ENCODE measurements at places on chromosomes 2 and 18.

DNA sequence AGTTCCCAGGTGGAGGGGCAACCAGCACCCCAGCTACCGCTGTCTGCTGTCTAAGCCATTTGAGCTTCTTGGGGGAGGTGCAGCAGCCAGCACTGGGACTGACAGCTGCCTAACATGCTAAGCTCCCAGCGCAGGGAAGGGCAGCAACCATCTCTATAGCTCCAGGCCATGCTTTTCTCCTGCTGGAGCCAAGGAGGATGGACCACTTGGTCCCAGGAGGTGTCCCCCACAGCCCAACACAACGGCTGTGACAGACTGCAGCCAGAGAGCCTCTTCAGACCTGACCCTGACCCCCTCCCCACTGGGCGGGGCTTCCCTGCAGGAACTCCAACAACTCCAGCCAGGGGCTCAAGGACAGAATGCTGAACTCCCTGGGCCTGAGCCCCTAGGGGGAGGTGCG is 370.6 kb upstream of the REG3G start:
- DNase-seq, result no peak

DNA sequence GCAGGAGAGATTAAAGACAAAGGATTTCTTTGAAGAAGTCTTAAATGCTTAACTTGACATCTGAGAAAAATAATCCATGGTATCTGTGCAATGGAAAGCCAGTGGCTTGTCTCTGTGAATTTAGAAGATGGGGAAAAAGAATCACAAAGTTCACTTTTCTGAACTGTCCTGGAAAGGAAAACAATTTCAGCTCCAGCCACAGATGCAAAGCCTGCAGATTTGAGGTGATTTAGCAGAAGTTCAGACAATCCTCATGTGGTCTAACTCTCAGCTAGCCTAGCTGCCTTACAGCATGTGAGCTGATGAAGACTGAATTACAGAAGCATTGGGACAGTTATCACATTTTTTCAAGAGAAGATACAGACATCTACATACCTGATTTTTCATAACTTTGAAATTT is 126.7 kb upstream of the ITGB6 start:
- no peak for DNase-seq

DNA sequence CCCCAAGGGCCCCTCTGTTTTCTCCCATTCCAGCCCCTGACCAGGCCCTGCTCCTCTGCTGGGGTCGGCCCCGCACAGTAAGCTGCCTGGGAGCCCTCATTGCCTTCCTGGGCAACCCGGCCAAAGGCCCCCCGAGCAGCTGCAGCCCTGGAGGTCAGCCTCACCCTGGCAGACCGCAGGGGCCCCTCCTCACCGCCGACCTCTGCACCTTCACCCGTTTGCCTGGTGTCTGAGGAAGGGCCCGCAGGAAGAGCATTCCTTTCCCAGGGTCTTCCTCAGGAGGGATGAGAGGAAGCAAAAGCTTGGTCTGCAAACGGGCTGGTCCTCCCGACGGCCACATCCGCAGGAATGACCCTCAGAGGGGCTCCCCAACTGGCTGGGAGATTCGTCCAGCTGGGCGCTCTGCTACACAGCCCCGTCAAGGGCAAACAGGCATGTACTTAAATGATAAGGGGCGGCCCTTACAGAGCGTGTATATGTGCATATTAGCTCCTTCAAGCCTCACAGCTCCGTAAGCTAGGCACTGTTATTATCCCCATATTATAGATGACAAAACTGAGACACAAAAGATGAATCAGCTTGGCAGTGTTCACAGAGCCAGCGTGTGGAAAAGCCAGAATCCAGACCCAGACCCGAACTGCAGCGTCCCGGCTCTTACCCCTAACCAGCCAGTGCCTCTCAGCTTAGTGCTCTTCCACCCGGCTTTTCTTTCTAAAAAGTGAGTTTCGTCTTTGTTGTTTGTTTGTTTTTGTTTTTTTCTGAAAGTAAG is 52.8 kb downstream of the SLC4A1AP start:
- no peak for DNase-seq

DNA sequence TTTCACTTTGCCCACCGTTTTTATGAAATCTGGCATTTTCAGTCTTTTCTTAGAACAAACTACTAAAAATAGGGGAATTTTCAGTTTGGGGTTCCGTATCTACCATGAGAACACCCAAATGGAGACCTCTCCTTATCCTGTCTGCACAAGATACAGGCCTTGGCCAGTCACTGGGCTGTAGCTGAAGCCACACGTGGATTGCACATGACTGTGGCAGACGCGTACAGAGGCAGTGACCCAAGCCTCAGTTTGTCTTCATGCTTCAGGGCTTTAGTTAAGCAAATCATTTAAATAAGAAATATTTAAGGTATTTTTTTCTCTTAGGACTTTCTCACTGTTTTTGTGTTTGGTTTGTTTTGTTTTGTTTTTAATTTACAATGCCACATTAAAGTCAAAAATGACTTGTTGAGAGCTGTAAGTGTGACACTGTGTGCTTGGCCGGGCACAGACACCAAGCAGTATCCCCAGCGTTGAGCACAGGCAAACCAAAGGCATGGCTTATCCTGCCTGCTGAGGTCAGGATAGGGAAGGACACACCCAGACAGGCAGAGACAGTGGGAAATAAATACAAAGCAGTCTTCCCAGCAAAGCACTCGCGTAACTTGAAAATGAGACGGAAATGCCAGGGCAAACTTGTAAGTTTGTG is 53.3 kb downstream of the TRAPPC12 start:
- no peak for DNase-seq

DNA sequence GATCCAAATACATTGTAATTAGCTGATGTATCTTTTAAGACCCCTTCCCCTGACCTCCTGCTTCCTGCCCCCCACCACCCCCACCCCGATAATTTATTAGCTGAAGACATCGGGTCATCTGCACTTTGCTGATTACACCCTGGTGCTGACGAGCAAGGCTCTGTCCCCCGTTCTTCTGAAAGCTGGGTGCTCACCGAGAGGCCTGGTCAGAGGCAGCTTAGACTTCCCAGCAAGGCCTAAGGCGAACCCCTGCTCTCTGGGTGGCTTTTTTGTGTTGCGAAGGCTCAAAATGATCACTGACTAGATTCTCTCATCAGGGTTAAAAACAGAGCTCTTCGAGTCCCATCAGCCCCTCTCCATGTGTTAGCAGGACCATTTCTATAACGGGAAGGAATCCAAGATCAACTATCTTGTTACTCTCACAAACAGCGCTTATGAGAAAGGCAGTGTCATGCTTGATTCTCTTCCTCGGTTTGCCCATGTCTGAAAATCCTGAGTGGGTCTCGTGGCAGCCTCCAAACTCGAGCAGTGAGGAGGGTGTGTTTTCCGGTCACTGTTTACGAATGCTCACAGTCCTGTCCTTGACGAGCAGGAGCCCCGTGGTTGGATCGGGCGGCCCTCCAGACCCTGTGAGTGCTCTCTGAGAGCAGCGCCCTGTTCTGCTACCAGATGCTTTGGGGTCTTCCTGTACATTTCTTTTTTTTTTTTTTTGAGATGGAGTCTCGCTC is 201.6 kb downstream of the HDAC4 start:
- no peak for DNase-seq

DNA sequence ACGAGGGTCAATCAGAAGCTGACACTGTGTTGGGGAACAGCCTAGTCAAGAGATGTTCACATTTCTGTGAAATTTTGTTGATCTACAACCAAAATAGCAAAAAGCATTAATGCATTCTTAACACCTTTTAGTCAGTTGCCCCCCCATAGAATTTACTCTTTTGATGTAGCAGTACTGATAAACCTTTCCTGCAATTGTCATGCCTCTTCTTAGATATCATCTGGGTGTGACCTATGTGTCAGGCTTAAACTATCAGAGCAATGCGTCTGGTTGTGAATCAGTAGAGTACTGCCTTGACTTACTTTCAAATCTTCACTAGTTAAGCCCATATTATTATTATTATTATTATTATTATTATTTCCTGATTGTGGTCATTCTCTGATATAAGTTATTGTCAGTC is 61.9 kb downstream of the GREB1L start:
- DNase-seq, result no peak

DNA sequence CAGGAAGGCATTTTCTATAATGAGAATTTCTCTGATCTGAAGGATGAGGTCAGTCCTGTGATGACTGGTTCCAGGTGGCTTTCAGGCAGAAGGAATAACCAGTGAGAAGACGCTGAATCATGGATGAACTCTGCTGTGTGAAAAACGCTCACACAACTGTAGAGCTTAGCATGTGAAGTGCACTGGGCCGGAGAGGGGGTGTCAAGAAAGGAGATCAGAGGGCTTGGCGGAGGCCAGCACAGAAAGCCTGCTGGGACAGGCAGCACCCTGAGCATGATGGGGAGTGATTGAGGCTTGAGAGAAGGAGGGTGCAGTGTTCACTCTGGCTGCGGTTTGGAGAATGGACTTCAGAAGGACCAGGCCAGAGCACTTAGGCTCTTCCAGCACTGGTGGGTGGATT is 236.5 kb downstream of the TPGS2 start:
- no peak for DNase-seq

DNA sequence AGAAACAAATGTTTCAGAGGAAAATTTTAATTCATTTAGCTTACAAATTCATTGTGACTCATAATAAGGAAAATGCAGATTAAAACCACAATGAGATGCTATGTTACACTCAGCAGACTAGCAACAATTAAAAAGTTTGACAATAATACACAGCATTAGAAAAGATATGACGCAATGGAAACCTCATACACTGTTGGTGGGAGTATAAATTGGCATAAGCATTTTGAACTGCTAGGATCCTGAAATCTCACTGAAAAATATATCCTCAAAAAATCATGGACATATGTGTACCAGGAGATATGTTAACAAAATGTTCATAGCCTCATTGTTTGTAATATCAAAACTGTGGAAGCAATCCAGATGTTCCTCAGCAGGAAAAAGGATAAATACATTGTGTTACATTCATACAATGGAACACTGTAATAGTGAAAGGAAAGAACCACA is 13.7 kb downstream of the CALCRL start:
- DNase-seq, result no peak

GRCh38 chr18:25621144-25621543 is 269.2 kb upstream of the ZNF521 start:
- DNase-seq, result no peak

Measured in NCI-H345 (cell line).